ENCODE measurements at places on chromosomes 1 and 21.

DNA sequence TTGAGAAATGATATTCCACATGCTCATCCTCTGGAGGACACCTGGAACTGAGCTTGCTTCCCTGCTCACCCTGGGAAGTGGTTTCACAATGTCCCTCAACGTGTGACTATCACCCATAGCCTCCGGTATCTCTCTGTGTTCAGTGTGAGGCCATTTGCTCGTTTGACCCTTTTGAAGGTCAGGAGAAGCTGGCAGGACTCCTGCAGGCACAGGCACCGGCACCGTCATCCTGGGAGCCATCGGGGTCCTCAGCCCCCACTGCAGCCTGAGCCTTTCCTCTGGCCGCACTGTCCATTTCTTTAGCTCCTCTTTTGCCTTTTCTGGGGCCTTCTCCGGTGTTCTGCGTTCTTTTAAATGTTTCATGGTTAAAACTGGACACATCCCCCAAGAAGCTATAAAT lies 159.6 kb upstream of the COL6A1 start:
- no peak for DNase-seq

DNA sequence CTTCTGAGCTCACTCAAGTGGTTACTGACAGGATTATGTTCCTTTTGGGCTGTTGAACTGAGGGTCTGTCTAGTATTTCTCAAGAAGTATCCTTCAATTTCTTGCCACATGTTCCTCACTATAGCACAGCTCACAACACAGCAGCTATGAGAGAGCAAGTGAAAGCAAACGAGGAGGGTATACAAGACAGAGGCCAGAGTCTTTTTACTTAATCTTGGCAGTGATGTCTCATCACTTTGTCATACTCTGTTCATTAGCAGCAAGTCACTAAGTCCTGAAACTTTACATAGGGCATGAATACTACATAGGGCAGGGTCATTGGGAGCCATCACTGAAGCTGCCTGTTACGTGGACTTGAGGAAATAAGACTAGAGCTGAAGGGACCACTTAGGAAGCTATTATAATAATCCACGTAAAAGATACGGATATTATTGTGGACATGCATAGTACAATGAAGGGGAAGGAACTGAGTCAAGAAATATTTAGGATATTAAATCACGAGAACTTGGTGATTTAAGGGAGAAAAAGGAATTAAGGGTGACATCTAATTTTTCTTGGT lies 63.7 kb downstream of the SLC30A7 start:
- DNase-seq: no peak

DNA sequence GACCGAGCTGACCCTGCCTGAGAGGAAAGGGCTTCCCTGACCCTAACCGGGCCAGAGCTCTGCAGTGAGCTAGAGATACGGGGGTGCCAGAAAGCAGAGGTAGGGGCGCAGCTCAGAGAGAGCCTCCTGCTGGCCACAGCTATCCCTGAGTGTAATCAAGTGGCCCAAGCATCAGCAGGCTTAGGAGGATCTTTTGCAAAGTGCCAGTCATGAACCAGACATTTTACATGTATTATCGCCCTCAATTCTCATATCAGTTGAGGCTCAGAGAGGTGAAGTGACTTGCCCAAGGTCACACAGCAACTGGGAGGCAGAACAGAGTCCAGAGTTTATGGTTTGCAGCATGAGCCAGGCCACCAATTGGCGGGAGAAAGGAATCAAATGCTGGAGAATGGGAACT lies 7.0 kb upstream of the ID3 start:
- DNase-seq: no peak

GRCh38 chr1:53554592-53555305 lies 95.5 kb downstream of the DMRTB1 start:
- no peak for DNase-seq
